Cortex of kidney (tissue), 1 donor: ENCODE measurements at places on chromosomes 6 and 20.

DNA sequence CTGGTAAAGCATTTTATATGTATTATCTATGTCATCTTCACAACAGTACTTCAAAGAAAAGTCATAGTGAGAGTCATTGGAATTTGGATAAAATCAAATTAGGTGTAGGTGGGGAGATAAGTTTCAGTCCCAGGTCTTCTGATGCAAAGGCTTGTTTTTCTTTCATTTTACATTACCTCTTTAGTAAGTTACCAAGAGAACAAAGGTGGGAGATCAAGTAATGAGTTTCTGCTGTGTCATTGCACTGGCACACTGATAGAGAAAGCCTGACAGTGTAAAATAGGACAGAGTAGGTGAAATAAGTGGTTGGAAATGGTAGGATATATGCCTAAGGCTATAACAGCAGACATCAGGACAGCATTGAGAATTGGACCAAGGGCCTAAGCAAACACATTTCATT lies 250.4 kb downstream of the NKAIN2 start:
- no peak for DNase-seq

- DNase-seq = no peak
These were observed 1129.5 kb downstream of the EPHA7 start for GRCh38 chr6:92289831-92290230.

DNA sequence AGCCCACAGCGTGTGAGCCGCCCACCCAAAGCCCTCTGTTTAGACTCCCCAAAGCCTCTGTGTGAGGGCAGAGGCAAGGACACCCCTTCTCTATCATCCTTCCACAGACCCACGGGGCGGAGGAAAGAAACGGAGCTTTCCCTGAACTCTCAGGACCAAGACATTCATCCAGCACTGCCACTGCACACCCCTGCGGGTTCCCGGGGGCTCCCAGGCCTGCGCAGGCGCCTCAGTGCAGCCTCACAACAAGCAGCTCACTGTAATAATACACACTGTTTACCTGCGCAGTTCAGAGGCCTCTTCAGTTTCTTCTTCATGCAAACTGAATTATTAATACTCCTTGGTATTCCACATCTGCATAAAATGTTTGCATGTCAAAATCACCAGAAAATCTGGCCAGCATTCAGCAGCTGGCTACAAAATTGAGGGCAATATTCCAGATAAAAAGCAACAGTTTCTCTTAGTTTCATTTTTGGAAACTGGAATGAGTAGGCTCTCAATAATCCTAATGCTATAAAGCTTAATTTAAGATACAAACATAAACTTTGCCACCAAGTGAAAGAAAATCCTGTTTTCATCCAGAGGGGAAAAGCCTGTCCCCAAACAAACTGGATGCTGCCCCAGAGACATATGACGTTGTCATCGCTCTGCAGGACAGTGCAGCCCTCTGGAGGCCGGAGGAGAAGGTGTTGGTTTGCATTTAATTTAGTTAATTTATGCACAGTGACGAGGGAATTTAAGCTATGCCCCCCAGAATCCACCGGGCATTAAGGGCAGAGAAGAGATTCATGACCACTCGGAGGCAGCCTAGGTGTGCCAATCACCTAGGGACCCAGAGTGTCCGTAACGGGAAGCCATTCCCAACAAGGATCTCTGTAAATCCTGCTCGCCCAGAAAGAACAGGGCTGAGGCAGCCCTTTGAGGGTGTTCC lies 45.3 kb downstream of the NINL start:
- no peak for DNase-seq

DNA sequence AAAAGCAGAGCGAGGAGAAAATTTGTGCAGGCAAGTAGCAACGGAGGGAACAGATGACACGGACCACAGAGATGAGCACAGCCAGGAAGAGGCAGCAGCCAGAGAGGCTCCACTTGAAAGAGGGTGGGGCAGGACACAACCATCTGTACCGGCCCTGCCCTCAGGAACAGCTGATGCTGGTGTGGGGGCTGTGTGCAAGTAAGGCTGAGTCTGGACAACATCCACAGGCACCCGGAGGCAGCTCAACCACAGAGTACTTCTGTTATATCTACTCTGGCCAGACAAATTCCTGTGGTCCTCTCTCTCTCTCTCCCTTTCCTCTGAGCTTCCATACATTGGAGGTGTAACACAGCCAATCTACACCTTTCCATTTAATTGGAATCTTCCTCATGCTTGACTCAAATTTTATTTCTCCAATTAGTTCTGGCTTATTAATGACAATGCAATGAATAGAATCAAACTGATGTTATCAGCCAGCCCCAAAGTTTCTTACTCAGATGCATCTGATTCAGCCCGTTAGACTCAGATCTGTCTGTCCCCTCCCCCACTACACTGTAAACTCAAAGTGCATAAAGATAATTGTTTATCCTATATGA lies 24.9 kb downstream of the KIF13A start:
- DNase-seq = no peak

DNA sequence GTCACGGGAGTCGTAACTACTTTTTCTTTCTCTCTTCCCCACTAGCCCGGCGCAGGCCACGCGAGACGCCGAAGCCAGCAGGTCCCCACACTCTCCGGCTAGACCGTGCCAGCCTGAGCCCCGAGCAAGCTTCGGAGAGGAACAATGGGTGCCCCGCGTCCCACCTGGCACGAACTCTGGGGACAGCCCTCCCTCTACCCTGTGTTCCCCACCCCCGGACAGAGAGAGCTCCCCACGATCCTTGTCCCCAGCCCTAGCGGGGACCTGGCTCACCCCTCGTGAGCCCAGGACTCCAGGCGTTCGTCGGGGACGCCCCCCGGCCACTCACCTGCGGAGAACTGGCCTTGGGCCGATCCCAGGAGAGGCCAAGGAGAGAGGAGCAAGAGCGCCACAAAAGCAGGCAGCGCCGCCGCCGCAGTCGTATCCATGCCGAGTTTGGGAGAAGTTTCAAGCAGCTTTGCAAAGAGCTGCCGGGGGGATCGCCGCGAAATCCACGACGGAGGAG lies 416 bp downstream of the PTPRK start:
- DNase-seq = no peak

- DNase-seq = no peak
These were observed 119.6 kb downstream of the CDH4 start for GRCh38 chr20:61371501-61372136.
